ENCODE measurements at places on chromosomes 2 and 18.

- no peak for DNase-seq
Measured at GRCh38 chr18:35467624-35468016, 30.1 kb downstream of the INO80C start.

- peak; percentile 45 for DNase-seq
Measured at GRCh38 chr2:98551316-98551715, 57.0 kb downstream of the COA5 start.

- no peak for DNase-seq
Measured at GRCh38 chr2:8719528-8719927, 37.7 kb downstream of the ID2 start.

- DNase-seq: no peak
Measured at GRCh38 chr18:8848541-8848940, 143.2 kb downstream of the MTCL1 start.

DNA sequence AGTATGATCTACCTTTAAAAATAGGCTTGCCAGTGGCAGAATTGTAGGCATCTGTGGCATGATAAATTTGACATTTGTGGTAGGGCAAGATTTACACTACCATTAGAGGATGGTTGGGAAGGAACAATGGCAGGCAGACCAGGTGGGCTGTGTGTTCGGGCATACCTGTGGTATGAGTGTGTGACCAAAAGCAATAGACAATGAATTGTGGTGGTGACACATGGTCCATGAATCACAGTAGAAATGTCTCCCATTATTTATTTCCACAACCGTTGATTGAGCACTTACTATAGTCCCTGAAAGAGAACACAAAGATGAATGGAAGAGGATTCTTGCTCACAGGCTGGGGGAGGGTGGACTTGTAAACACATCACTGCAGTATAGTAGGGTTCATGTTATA, 29.9 kb upstream of the RUFY4 start:
- no peak for DNase-seq

DNA sequence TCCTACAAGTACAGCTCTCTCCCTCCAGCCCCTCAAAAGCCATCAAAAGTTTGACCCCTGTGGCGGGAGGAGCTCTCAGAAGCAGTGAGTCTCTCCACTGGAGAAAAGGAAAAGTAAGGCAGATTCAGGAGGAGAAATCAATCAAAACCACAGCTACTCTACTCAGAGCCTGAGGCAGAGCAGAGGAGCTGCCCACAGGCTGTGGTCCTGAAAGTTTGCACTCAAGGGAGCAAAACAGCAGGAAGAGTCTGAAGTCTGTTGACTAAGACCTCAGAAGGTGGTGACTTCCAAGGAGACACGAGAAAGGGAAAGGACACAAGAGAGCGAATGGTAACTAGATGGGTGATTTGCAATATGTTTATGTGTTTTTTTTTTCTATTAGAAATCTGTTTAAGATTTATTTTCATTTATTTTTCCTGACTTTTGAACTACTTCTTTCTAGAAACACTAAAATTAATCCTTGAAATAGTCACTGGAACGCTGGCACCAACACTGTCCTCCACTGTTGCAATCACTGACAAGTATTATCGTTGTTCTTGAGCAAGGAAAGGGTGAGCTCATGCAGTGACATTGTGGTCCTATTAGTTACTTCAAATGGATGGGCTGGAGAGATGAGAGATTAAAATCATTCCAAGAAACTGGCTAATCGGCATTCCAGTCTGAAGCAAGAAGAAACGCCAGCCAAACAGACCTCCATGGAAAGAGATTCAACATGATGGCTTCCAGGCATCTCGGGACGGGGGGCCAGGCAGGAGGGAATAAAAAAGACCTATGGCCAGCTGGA, 35.8 kb downstream of the PID1 start:
- DNase-seq: no peak

All from activated naive CD4-positive, alpha-beta T cell treated with Interleukin-2 at 50 U/mL for 16 hours (primary cell).